ENCODE measurements at places on chromosomes 5 and 9.

GRCh38 chr5:81450940-81451339 lies 57.0 kb upstream of the ACOT12 start:
- no peak overlapping the region for H3K4me3 ChIP-seq
- peaks cover 19% of the 10 kb centered on the region for H3K36me3 ChIP-seq
- H3K27ac ChIP-seq = no peak overlapping the region

DNA sequence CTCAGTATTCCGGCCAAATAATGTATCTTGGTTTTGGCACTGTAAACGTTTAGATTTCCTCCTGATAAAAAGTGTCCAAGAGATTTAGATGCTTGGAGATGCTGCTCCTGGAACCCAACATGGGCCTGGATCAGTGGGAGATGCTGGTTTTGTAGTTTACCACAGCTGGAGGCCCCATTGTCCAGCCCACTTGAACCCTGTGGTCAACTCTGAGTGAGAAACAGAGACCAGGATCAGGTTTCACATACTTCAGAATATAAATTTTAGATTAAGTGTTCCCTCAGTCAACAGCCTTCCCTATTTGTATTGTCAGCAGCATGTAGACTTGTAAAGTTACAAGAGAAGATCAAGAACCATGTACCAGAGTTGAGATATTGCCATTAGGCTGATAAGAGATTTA lies 144.7 kb upstream of the C9orf72 start:
- DNase-seq = no peak
- H3K4me3 ChIP-seq = no peak overlapping the region
- no peaks in the 10 kb centered on the region for H3K4me1 ChIP-seq

DNA sequence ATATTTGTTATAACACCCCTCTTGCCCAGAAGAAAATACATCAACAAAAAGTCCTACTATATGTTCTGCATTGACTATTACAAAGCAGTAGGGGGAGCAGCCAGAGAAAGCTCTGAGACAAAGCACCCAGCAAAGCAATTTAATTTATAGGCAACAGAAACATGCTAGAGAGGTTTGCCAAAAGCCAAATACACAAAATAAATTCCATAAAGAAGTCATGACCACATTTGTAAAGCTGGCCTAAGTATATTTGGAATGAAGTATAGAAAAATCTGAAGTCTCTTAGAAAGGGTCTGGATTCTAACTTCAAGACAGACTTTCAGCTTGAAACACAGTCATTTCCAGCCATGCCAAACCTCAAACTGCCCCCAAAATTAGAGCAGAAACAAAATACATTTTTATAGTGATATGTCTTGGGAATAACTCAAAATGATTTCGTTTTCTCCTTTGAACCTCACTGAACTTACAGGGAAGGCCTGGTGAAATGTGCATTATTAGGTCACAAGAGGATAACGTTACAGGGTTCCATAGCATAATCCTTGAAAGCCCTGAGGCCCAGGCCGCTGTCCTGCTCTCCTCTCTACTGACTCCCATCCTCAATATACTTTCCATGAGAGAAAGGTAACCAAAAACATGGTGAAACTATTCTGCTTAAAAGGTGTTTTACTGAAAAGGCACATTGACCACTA lies 451.8 kb downstream of the RAB3C start:
- peaks cover 51% of the 10 kb centered on the region for H3K4me1 ChIP-seq
- H3K27ac ChIP-seq = peak overlapping the region; percentile 32
- peaks cover 5% of the 10 kb centered on the region for H3K36me3 ChIP-seq
- H3K4me3 ChIP-seq = no peak overlapping the region
- no peaks in the 10 kb centered on the region for H3K27me3 ChIP-seq

DNA sequence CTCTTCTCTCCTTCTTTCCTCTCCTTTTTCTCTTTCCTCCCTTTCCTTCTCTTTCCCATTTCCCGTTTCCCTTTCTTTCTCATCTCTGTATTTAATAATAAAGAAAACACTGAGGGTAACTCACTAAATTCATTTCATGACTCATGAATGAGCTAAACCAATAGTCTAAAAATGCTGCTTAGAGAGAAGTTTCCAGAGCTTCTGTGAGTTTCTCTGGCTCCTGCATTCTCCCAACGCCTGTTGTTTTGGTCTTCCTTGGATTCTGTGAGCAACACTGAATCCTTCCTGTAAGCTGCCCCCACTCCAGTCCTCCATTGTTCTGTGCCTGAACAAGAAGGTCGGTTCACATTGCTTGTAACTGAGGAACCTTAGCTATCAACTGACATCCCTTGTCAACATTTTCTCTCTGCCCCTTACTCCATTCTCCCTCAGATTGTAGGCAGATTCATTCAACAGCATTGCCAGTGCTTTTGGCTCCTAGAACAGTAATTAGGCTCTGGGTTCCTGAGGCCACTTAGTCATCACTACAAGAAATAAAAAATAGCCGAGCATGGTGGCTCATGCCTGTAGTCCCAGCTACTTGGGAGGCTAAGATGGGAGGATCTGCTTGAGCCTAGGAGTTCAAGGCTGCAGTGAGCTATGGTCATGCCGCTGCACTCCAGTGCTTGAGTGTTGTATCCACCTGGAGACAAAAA lies 237.7 kb upstream of the KLF4 start:
- no peaks in the 10 kb centered on the region for H3K36me3 ChIP-seq
- peaks cover 5% of the 10 kb centered on the region for H3K27me3 ChIP-seq
- peaks cover 9% of the 10 kb centered on the region for H3K4me1 ChIP-seq
- DNase-seq = no peak
- peak overlapping the region; percentile 92 for H3K27ac ChIP-seq
- H3K4me3 ChIP-seq = no peak overlapping the region

DNA sequence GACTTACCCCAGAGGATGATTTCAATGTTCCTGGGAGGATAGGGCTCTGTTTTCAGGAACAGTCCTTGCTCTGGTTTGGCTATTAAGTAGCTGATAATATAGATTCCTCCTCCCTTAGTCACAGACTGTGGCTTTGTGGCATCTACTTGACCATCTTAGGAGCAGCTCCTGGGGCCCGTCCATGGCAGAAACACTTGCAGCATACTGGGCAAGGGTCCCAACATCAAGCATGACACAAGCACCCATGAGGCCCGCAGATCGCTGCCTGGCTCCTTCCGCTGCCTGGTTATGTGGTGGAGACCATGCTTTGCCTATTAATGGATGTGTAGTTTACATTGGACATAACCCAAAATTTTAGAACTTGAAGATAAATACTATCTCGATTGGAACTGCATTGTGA lies 170.1 kb downstream of the ICE1 start:
- H3K27ac ChIP-seq = no peak overlapping the region
- no peaks in the 10 kb centered on the region for H3K4me1 ChIP-seq
- no peak for DNase-seq
- no peaks in the 10 kb centered on the region for H3K36me3 ChIP-seq
- H3K4me3 ChIP-seq = no peak overlapping the region

GRCh38 chr9:87285183-87285850 lies 212.3 kb upstream of the DAPK1 start:
- DNase-seq = no peak
- H3K36me3 ChIP-seq = no peaks in the 10 kb centered on the region
- H3K27me3 ChIP-seq = no peaks in the 10 kb centered on the region
- H3K4me1 ChIP-seq = peaks cover 68% of the 10 kb centered on the region
- no peak overlapping the region for H3K4me3 ChIP-seq
- no peak overlapping the region for H3K27ac ChIP-seq

DNA sequence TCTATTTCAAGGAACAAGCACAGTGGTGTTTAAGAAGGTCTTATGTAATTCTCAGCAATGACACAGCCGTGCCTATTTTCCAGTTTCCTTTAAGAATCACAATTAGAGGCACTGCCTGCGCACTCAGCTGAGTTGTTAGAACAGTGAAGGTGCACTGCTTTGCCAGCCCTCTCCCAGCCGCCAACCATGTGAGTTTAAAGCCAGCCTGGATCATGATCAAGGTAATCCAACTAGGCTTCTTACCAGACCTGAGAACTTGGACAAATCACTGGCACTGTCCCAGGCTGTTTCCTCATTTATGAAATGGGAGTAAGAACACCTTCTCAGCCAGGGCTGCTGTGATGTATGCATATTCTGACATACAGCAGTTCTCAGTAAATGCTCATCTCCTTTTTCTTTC lies 99.6 kb downstream of the ASTN2 start:
- H3K4me1 ChIP-seq = no peaks in the 10 kb centered on the region
- peaks cover 3% of the 10 kb centered on the region for H3K27me3 ChIP-seq
- H3K27ac ChIP-seq = no peak overlapping the region
- H3K4me3 ChIP-seq = no peak overlapping the region

DNA sequence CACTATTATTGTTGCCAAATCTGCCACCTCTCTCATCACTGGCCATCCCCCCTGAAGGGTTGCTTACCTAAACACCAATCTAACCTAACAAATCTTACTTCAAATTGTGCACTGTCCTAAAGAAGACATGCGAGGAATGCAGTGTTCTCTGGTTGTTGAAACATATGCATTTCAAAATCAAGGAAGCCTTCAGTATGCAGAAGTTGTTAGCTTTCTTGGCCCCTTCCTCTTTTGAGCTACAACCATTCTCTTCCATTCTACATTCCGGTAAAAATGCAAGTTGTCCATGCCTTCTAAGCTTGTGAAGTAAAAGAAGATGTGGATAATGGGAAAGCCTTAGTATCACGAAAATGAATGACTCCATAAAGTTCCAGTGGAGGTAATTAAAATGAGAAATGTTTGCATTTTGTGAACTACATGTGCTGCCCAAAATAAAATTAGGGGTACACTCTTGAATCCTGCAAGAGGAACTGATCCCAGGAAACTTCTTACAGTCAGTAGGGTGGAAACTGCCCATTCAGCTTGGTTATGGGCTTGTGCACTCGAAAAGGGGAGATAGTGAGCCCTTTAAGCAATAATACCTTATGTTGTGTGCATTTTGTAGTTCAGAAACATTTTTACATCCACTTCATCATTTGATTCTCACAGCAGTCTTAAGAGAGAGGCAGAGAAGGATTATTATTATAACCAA lies 77.6 kb upstream of the ADRB2 start:
- H3K27ac ChIP-seq = no peak overlapping the region
- no peak for DNase-seq
- H3K4me3 ChIP-seq = no peak overlapping the region
- H3K4me1 ChIP-seq = no peaks in the 10 kb centered on the region
- peaks cover 5% of the 10 kb centered on the region for H3K27me3 ChIP-seq
- peaks cover 1% of the 10 kb centered on the region for H3K36me3 ChIP-seq

- no peak for DNase-seq
- no peak overlapping the region for H3K27ac ChIP-seq
- H3K27me3 ChIP-seq = no peaks in the 10 kb centered on the region
- no peak overlapping the region for H3K4me3 ChIP-seq
- peaks cover 11% of the 10 kb centered on the region for H3K4me1 ChIP-seq
These were observed 65.9 kb downstream of the GARNL3 start for GRCh38 chr9:127330501-127330900.

- no peak overlapping the region for H3K27ac ChIP-seq
- peaks cover 3% of the 10 kb centered on the region for H3K27me3 ChIP-seq
- DNase-seq = no peak
- no peaks in the 10 kb centered on the region for H3K36me3 ChIP-seq
- H3K4me1 ChIP-seq = peaks cover 6% of the 10 kb centered on the region
These were observed 107.4 kb upstream of the DMAC1 start for GRCh38 chr9:7906783-7907550.

DNA sequence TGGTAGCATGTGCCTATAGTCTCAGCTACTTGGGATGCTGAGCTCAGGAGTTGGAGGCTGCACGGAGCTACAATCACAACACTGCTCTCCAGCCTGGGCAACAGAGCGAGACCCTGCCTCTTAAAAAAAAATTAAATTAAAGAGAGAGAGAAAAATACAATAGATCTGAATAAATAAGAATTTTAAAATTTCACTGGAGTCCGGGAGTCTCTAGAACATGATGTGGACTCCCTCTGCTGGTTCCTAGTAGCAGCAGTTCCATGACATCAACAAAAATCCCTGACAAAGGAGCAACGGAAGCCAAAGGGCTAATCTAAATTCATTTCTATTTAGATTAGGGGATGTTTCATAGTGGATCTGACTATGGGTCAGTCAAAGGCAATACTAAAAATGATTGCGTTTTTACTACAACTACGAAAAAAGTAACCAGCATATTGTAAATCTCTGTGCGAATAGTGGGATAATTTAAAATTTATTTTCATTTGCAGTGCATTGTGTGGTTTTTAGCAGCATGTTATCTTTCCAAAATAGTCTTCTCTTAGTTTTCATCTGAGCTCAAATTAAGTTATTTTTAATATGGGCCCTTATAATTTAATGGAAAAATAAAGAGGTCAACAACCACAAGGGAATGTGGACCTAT lies 6.7 kb downstream of the INIP start:
- H3K36me3 ChIP-seq = peaks cover 4% of the 10 kb centered on the region
- DNase-seq = no peak
- H3K4me3 ChIP-seq = no peak overlapping the region
- H3K27ac ChIP-seq = peak overlapping the region; percentile 41
- H3K4me1 ChIP-seq = peaks cover 8% of the 10 kb centered on the region

DNA sequence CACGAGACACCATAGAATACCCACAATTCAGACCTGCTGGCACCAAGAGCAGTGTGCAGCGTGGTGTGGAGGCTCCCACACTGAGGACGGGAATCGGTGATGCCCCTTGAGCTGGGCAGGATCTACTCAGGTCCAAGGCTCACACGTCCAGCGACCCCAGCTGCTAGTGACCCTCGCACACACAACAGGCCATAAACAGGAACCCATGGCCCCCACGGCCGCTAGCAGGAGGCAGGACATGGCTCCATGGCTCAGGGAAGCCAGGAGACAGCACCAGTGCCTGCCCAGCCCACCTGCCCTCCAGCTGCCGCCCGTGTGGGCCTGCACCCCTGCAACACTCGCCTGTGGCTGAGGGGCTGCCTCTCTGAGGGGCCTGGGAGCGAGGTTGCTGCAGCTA lies 43.4 kb upstream of the SLC9A3 start:
- H3K36me3 ChIP-seq = peaks cover 4% of the 10 kb centered on the region
- H3K27me3 ChIP-seq = peaks cover 20% of the 10 kb centered on the region
- H3K27ac ChIP-seq = no peak overlapping the region
- no peak for DNase-seq

GRCh38 chr5:162217037-162217436 lies 149.5 kb downstream of the GABRG2 start:
- no peaks in the 10 kb centered on the region for H3K36me3 ChIP-seq
- no peaks in the 10 kb centered on the region for H3K27me3 ChIP-seq
- H3K4me1 ChIP-seq = no peaks in the 10 kb centered on the region
- no peak overlapping the region for H3K27ac ChIP-seq
- no peak overlapping the region for H3K4me3 ChIP-seq

GRCh38 chr5:84273517-84273883 lies 111.2 kb downstream of the EDIL3 start:
- no peaks in the 10 kb centered on the region for H3K36me3 ChIP-seq
- no peaks in the 10 kb centered on the region for H3K27me3 ChIP-seq
- H3K4me1 ChIP-seq = peaks cover 71% of the 10 kb centered on the region
- H3K4me3 ChIP-seq = no peak overlapping the region
- H3K27ac ChIP-seq = peak overlapping the region; percentile 94

DNA sequence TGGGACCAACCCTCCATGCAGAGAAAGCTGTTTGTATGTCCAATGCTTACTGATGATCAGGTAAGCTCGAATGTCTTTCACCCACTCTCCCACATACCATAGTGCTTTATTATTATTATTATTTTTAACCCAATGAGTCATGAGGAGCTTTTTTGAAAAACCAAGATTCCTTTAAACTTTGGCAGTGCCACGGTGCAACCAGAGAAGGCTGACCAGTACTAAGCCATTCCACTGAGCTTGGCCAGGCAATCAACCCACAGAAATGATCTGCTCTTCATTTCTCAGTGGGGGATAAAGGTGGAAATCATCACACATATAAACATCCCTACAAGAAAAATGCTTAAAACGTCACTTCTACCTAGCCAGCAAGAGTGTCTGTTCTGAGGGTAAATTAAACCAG lies 35.5 kb downstream of the JAKMIP2 start:
- H3K27ac ChIP-seq = no peak overlapping the region
- H3K36me3 ChIP-seq = no peaks in the 10 kb centered on the region
- peaks cover 41% of the 10 kb centered on the region for H3K4me1 ChIP-seq
- no peaks in the 10 kb centered on the region for H3K27me3 ChIP-seq

- no peaks in the 10 kb centered on the region for H3K27me3 ChIP-seq
- H3K4me1 ChIP-seq = no peaks in the 10 kb centered on the region
- H3K36me3 ChIP-seq = peaks cover 3% of the 10 kb centered on the region
- no peak overlapping the region for H3K4me3 ChIP-seq
These were observed 280.4 kb downstream of the FER start for GRCh38 chr5:109027983-109028607.
